Activated naive CD8-positive, alpha-beta T cell treated with anti-CD3 and anti-CD28 coated beads, Interleukin-2, amount 10 ng/mL, durations not matched to agents 7 days and 5 days (primary cell): ENCODE measurements at places on chromosomes 1 and 21. TPM values are rescaled to one million over a fixed set of nuclear protein-coding genes. Genes with fewer than 3 reads are reported as not detected.

Gene SMIM1
- 2.1 TPM for total RNA-seq

Gene STIL
- 32.4 TPM for total RNA-seq

Gene AMY1A
- total RNA-seq, result not detected

Gene AMIGO1
- 8.2 TPM for total RNA-seq

Gene ITGB3BP
- total RNA-seq, result 47.0 TPM

Gene BMP8B
- 0.68 TPM for total RNA-seq

Gene SH2D5
- 0.11 TPM for total RNA-seq

Gene S100B
- total RNA-seq, result 16.3 TPM

- no peaks in the 10 kb centered on the region for H3K27me3 ChIP-seq
- peaks cover 29% of the 10 kb centered on the region for H3K4me1 ChIP-seq
- H3K4me3 ChIP-seq, result no peak overlapping the region
- H3K27ac ChIP-seq, result no peak overlapping the region
- DNase-seq, result no peak
Measured at GRCh38 chr1:66253330-66253921, 280.5 kb upstream of the SGIP1 start.

GRCh38 chr1:164261691-164262240, 297.2 kb upstream of the PBX1 start:
- H3K36me3 ChIP-seq, result no peaks in the 10 kb centered on the region
- H3K27ac ChIP-seq, result no peak overlapping the region
- H3K4me3 ChIP-seq, result no peak overlapping the region
- DNase-seq, result no peak

DNA sequence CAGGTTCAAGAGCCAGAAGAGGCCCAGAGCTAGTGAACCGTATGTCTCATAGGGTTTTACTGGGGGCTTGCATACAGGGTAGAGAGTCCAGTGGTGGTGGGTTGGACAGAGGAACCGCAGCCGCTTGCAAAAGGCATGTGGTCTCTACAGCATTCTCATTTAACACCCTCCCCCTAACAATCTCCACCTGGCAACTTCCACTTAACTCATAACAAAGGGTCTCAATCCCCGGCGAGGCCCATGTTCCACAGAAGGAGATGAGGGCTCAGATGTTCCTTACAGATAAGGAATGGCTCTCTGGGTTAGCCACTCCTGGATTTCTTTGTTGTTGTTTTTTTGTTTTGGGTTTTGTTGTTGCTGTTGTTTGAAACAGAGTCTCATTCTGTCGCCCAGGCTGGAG, 106.1 kb downstream of the APP start:
- no peak overlapping the region for H3K27ac ChIP-seq
- H3K36me3 ChIP-seq, result no peaks in the 10 kb centered on the region
- peaks cover 5% of the 10 kb centered on the region for H3K4me1 ChIP-seq
- no peak overlapping the region for H3K4me3 ChIP-seq
- H3K27me3 ChIP-seq, result no peaks in the 10 kb centered on the region

GRCh38 chr1:180156631-180157091, 2.0 kb downstream of the QSOX1 start:
- no peaks in the 10 kb centered on the region for H3K27me3 ChIP-seq
- no peak overlapping the region for H3K27ac ChIP-seq
- peaks cover 5% of the 10 kb centered on the region for H3K36me3 ChIP-seq
- peaks cover 35% of the 10 kb centered on the region for H3K4me1 ChIP-seq
- no peak overlapping the region for H3K4me3 ChIP-seq

DNA sequence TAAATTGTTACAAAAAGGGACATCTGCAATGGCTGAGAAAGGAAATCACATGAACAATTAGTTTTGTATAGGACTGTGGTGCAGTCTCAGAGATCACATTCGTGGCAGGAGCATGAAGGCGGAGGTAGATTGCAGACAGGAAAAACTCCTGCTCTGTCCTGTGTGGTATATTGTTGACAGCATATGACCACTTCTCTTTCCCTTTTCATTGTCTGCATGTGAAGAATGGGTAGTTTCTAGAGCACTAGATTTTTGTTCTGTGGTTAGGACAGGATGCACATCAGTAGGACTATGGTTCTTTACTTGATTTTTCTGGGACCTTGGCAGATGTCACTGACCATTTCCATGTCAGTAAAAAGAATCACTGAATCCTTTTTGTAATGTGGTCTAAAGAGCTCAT, 625.9 kb upstream of the PKN2 start:
- DNase-seq, result no peak
- H3K4me1 ChIP-seq, result no peaks in the 10 kb centered on the region
- no peak overlapping the region for H3K4me3 ChIP-seq

DNA sequence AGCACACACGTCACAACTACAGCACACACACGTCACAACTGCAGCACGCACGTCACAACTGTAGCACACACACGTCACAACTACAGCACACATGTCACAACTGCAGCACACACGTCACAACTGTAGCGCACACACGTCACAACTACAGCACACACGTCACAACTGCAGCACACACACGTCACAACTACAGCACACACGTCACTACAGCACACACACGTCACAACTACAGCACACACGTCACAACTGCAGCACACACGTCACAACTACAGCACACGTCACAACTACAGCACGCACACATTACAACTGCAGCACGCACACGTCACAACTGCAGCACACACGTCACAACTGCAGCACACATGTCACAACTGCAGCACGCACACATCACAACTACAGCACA, 322.6 kb upstream of the AJAP1 start:
- no peak overlapping the region for H3K4me3 ChIP-seq
- H3K4me1 ChIP-seq, result no peaks in the 10 kb centered on the region
- no peak for DNase-seq
- no peaks in the 10 kb centered on the region for H3K36me3 ChIP-seq
- H3K27ac ChIP-seq, result no peak overlapping the region
- no peaks in the 10 kb centered on the region for H3K27me3 ChIP-seq

- H3K27ac ChIP-seq, result no peak overlapping the region
- H3K4me1 ChIP-seq, result no peaks in the 10 kb centered on the region
- no peaks in the 10 kb centered on the region for H3K27me3 ChIP-seq
- no peaks in the 10 kb centered on the region for H3K36me3 ChIP-seq
- H3K4me3 ChIP-seq, result no peak overlapping the region
- no peak for DNase-seq
Measured at GRCh38 chr1:82785268-82785790, 984.6 kb downstream of the ADGRL2 start.

GRCh38 chr1:194208674-194209073, 1022.3 kb upstream of the B3GALT2 start:
- H3K27ac ChIP-seq, result no peak overlapping the region
- no peak for DNase-seq
- no peaks in the 10 kb centered on the region for H3K36me3 ChIP-seq
- H3K27me3 ChIP-seq, result no peaks in the 10 kb centered on the region
- H3K4me1 ChIP-seq, result no peaks in the 10 kb centered on the region

DNA sequence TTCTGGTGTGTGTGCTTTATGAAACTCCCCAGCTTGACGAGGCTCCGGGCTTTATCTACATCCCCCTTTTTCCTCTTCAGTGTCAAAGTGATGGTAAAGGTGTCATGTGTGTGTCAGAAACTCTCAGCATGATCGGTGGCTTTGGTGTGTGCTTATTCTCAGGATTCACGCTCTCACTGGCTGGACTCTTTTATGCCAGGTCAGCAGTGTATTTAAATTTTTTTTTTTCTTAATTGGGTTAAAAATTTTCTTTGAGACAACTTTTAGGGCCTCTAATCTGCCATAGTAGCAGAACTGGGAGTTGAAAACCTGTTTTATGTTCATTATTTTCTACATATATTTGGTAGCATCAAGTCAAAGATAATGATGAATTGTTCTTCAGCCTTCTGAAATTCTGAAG, 21.0 kb downstream of the SH3BGR start:
- DNase-seq, result no peak
- H3K36me3 ChIP-seq, result no peaks in the 10 kb centered on the region
- no peaks in the 10 kb centered on the region for H3K4me1 ChIP-seq

DNA sequence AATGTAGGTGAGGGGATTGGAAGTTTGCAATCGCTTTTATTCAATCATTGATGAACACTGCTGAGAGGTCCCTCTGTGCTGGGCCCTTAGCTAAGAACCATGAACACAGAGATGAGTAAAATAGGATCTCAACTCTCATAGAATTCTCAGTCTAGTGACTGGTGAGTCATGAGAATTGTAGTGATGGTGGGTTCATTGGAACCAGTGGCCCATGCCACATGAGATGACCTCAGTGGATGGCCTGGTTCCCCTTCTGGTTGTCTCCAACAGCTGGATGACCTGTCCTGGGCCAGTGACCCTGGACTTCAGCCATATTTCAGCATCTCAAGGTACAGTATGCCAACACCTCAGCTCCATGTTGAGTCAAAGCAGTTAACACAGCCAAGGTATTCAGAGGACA, 21.3 kb upstream of the S100A10 start:
- H3K27ac ChIP-seq, result no peak overlapping the region
- DNase-seq, result no peak
- H3K4me1 ChIP-seq, result peaks cover 4% of the 10 kb centered on the region
- H3K27me3 ChIP-seq, result peaks cover 23% of the 10 kb centered on the region
